ENCODE measurements at places on chromosomes 6 and 20.
A peak's percentile ranks its signal among the peaks of the same experiment; 100 is the strongest.

DNA sequence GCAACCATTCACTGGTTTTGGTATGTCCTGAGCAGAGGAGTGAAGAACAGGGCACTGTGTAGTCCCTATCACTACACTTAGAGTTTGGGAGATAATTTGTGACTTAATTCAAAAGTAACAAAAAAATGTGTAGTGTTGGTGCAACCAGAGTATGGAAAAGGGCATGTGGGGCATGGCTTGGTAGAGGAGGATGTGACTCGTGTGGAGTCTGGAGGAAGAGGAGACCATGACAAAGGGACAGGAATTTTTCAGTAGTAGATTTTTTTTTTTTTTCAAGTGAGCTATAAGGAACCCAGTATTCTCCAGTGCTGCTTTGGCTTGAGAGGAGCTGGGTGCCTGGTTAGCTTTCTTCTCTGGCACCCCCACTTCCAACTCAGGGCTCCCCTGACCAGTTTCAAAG lies 5.1 kb downstream of the MTRES1 start:
- no peak for DNase-seq

DNA sequence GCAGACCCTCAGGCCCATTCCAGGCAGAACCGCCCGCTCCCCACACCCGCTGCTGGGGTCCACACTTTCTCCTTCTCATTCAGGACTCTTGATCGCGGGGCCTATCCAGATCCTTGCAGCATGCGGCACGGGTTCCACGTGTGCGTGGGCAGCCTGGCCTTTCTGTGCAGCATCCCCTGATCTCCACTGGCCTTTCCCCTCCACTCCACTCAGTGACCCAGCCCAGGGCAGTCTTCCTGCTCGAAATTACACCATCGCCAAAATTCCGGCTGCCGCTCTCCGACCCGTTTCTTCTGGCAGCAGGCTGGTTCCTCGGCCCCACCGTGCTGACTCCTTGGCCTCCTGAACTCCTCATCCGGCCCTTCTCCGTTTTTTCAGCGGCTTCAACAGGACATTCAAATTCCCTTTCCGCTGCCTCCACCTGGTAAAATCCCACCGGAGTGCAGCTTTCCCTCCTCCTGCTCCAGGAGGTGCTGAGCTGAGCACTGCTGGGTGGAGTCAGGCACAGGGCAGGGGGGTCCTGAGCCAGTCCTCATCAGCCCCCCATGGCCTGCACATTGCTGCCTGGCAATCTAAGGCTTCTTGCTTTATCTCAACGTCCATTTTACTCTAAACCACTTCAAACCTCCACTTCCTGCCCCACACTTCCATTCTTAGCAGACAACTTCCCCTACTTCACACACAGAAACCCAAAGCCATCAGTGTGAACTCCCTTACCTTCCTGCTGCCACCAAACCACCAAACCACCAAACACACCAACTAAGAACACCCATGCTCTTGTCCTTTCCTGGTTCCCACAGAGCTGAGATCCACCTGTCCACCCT lies 9.0 kb downstream of the SFT2D1 start:
- no peak for DNase-seq

GRCh38 chr6:4021133-4021853 lies 57.6 kb downstream of the FAM217A start:
- DNase-seq: peak; percentile 81

GRCh38 chr6:138972226-138972665 lies 15.8 kb downstream of the REPS1 start:
- no peak for DNase-seq

GRCh38 chr20:14996883-14997672 lies 659.7 kb upstream of the FLRT3 start:
- no peak for DNase-seq

- DNase-seq: no peak
Measured at GRCh38 chr6:150099546-150099945, 30.6 kb upstream of the ULBP3 start.

- no peak for DNase-seq
Measured at GRCh38 chr6:119207971-119208725, 129.7 kb upstream of the FAM184A start.

- no peak for DNase-seq
Measured at GRCh38 chr20:12358006-12358654, 440.4 kb downstream of the BTBD3 start.

- DNase-seq: no peak
Measured at GRCh38 chr6:111072801-111073360, 14.4 kb upstream of the SLC16A10 start.
